CD4-positive, alpha-beta T cell treated with Interferon gamma for 1 hour (primary cell): ENCODE measurements at places on chromosomes 11 and 22.

GRCh38 chr11:126336138-126336541 is 19.3 kb upstream of the ST3GAL4 start:
- no peak for DNase-seq

GRCh38 chr11:27688076-27688475 is 12.2 kb downstream of the BDNF start:
- no peak for DNase-seq

- no peak for DNase-seq
These were observed 1.0 kb upstream of the TUBA8 start for GRCh38 chr22:18109410-18110193.

DNA sequence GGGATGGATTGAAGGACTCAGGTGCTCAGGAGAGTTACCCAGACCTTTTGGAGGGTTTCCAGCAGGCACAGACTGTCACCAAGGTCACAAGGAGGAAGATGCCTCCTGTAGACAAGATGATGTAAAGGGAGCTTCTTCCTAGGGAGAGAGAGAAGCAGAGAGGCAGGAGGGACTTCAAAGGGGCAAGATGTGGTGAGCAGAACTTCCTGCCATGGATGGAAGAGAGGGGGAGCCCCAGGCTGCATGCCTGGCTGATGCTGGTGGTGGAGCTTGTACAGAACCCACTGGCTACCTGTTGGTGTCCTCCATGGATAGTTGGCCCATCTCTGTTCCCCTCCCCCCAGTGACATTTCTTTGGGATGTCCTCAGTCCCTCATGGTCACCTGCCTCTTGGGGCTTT is 4.2 kb downstream of the HEPN1 start:
- no peak for DNase-seq

GRCh38 chr22:28116219-28116673 is 197.2 kb upstream of the PITPNB start:
- no peak for DNase-seq

DNA sequence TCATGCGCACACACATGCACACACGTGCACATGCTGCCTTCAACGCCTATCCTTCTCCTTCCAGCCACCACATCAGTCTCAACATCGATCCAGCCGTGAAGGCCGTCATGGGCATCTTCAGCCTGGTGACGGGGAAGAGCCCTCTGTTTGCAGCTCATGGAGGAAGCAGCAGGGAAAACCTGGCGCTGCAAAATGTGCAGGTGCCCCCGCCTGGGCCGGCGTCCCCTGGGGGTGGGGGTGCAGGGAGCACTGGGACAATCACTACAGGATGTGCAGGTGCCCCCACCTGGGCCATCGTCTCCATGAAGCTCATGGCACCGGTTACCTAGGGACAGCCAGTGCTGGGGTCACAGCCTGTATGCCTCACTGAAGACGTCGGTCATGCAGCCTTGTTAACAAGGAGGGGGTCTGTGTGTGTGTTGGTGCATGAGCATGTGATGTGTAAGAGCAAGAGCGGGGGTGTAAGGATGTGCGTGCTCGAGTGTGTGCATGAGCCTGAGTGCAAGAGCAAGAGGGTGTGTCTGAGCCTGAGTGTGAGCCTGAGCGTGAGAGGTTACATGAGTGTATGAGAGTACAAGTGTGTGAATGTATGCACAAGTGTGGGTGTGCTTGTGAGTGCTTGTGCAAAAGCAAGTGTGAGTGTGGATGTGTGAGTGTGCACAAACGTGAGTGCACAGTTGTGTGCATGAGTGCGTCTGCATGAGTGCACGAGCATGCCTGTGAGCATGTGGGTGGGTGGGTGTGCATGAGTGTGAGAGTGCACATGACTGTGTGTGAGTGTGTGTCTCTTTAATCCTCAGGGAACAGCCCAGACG is 31.5 kb downstream of the NADSYN1 start:
- no peak for DNase-seq

GRCh38 chr22:27075891-27076290 is 418.5 kb downstream of the MIAT start:
- DNase-seq = no peak

DNA sequence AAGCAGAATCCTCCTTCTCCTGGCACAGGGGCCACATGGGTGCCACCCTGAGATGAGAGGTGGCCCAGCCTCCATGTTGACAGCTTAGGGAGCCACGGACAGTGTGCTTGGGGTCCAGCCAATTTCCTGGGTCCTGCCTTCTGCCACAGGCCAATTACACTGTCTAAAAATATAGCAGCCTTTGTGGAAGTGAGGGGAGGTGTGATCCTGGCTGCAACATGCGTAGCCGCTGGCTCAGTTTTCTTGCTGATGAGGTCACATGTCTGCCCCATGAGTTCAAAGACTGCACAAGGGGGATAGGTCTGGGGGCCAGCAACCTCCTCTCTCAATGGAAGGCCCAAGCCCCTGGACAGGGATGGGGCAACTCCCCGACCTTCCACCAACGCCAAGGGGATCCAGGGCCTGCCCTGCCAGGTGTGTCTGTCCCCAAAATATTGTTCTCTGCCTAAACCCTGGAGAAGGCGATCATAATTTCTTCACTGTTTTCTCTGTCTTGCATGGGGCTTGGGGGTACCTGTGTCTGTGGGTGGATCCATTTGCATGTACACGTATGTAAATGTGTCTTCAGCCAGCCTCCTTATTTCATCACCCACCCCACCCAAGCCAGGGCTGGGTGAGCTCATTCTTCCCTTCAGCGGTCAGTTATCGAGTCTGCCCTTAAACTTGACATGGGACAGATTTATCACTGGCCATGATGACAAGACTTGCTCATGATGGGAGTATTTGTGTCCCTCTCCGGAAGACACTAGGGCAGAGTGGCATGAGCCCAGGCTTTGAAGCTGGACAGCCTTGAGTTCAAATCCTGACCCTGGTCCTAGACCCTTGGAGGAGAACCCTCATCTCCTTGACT is 59.4 kb downstream of the OTOG start:
- DNase-seq = no peak

- no peak for DNase-seq
These were observed 26.2 kb downstream of the TBC1D22A start for GRCh38 chr22:46788441-46789172.

- no peak for DNase-seq
These were observed 116.9 kb downstream of the TRIM29 start for GRCh38 chr11:120020981-120021380.

GRCh38 chr22:49967706-49968208 is 7.2 kb downstream of the PIM3 start:
- no peak for DNase-seq

- DNase-seq = no peak
These were observed 1.4 kb upstream of the BATF2 start for GRCh38 chr11:64998141-64998540.

DNA sequence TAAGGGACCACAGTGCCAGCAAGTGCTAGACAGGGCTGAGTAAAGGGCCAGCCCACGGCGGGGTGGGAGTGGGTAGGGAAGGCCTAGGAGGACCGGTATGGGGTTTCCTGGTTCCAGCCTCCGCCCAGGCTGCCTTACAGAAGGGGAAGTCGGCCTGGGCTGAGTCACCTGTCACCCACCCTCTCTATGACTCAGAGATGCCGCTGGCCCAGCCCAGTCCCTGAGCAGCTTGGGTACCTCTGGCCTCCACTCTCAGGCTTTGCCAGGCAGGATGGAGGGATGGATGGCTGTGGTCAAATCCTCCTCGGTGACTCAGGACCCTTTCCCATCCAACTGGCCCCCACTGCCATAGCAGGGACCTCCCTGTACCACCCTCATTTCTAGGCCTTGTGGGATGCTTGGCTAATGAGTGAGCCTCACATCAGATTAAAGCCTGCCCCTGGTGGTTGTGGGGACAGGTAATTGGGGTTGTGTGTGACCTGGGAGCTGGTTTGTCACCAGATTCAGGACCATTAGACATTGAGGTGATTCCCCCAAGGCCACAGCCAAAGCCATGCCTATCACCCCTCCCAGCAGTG is 13.9 kb downstream of the SLC35E4 start:
- DNase-seq = peak; percentile 69

DNA sequence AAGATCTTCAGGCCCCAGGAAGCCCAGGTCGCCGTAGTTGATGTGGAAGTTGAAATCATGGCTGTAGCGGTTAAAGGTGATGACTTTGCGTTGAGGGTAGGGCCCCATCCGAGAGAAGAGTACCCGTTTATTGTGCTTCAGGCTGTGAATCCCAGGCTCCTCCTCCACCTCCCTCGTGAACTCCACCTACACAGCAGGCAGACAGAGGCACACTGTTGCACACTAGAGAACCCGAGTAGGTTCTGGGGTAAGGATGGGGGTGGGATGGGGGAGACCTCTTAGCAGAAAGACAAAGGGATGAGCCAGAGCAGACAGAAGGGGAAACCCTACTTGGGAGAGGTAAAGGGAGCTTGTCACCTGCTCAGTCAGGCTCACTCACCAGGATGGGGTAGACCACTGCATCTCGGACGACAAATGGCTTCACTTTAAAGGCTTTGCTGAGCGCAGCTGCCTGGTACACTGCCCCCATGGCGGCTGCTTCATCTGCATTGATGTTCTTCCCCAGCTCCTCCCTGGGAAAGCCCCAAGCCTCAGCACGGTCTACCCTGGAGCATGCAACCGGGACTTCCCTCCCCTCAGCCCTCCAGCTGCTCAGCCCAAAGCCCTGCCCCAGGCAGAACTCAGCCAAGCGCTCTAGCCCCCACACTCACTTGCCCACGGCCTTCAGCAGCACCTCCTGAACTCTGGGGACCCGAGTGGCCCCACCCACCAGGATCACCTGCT is 5.4 kb downstream of the HYOU1 start:
- DNase-seq = peak; percentile 20

- no peak for DNase-seq
These were observed 171.2 kb downstream of the OPCML start for GRCh38 chr11:133360860-133361688.

DNA sequence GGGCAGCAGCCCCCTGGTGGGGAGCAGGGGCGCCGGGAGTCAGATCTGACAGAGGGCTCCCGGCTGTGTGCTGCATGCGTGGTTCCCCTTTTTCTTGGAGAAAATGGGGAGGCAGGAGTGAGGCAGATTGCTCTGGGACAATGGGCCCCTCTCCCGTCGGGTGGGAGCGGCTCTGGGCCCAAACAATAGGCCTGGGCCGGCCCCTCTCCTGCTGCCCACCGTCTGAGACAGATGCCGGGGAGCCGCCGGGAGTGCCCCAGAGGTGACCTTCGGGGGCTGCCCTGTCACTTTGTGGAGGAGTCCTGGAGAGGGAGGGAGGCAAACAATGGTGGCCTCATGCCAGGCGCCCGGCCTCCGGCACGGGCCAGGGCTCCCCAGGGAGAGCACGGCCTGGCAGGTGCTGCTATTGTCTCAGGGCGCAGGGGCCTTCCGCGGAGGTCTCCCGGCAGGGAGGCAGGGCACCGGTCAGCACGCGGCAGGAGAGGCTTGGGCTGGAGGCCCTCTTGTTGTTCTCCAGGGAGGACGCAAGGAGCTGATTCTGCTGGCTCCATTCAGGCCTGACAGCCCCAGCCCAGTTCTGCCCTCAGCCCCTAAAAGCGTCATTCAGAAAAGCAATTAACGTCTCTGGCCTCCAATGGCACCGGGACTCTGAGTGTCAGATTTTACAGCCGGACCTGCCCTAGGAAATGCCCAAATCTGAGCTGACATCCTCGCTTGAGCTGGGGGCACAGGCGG is 44.8 kb downstream of the SMIM38 start:
- no peak for DNase-seq

GRCh38 chr11:113951537-113951936 is 23.4 kb upstream of the HTR3A start:
- no peak for DNase-seq

DNA sequence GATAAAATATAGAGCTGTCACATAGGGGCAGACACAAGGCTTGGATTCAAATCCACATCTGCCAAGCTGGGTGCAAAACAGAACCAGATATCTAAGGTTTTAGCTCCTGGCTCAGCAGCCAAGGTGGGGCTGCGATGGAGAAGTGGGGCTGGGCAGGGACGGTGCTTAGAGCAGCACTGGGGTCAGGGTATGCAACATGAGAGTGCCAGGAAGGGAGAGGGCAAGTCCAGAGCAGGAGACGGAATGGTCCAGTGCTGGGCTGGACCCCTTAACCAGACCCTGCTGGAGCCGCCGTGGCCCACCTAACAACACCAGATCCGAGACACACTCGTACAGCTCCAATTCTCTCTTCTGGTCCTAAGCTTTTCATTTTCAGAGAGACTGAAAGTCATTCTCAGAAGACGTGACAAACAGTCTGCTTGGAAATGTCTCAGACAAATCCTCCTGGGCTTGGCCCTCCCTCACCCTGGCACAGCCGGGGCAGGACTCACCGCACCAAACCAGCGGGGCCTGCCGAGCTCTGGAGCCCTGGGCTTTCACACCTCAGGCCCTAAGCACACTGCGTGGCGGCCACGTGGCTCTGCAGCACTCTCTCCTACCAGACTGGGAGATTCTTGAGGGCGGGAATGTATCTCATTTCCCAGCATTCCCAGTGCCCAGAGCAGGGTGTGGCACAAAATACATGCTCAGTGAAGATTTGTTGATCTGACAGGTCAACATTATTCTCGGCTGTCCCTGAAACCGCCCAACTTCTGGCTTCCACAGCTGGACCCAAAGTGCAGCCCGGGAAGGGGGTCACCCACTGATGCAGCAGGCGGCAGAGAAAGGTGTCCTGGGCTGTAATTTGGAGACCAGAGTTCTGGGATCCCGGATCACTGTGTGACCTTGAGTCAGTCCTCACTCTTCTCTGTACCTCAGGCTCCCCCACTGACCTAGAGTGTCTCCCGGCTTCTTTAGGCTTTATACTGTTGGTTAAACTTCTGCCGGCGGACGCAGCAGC is 11.6 kb downstream of the LRRC32 start:
- no peak for DNase-seq

- DNase-seq = no peak
These were observed 895 bp downstream of the KLHDC7B start for GRCh38 chr22:50546326-50547262.

GRCh38 chr11:45048870-45049691 is 97.4 kb upstream of the PRDM11 start:
- no peak for DNase-seq

- DNase-seq = no peak
These were observed 41.3 kb downstream of the POU2F3 start for GRCh38 chr11:120281143-120281795.

GRCh38 chr11:27058456-27058855 is 17.8 kb downstream of the BBOX1 start:
- DNase-seq = no peak

GRCh38 chr11:35387111-35387982 is 32.0 kb downstream of the SLC1A2 start:
- DNase-seq = no peak

- no peak for DNase-seq
These were observed 747.0 kb upstream of the LUZP2 start for GRCh38 chr11:23749762-23750430.

DNA sequence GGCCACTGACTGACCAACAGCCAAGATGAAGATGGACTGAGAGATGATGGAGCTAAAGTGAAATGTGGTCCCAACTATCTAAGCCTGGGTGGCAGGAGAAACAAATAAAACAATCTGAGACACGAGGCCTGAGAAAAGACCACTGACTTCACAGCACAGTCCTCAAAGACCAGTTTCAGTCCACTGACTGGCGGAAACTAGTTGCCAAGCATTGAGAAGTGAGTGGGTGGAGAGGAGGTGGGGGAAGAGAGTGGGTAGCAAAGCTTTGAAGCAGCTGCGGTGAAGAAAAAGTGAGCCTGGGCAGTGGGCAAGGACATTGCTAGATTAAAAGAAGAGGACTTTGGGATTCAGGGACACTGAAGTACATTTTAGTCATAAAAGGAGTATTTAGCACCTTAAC is 1.9 kb downstream of the MS4A1 start:
- DNase-seq = peak; percentile 28
